ENCODE measurements at places on chromosomes 12 and 14. TPM values are rescaled to one million over a fixed set of nuclear protein-coding genes. Genes with fewer than 3 reads are reported as not detected.

TEDC1 gene
- 28.1 TPM for polyA plus RNA-seq

RIPK3 gene
- not detected for polyA plus RNA-seq

IL26 gene
- not detected for polyA plus RNA-seq

MYF5 gene
- not detected for polyA plus RNA-seq

GAPDH gene
- polyA plus RNA-seq, result 1,838 TPM

CD69 gene
- polyA plus RNA-seq, result 0.70 TPM

IFNG gene
- not detected for polyA plus RNA-seq

C1QL4 gene
- polyA plus RNA-seq, result 13.7 TPM

PTGES3 gene
- polyA plus RNA-seq, result 109 TPM

ACSS3 gene
- polyA plus RNA-seq, result 0.52 TPM
